Suprapubic skin (tissue), 4 donors: ENCODE measurements at places on chromosomes 12 and 14. TPM values are rescaled to one million over a fixed set of nuclear protein-coding genes. Genes with fewer than 3 reads are reported as not detected.

YBX3 gene
- total RNA-seq, result 832 TPM

TXNDC16 gene
- 7.7 TPM for total RNA-seq

FAR2 gene
- 41.8 TPM for total RNA-seq

CCDC92 gene
- total RNA-seq, result 9.9 TPM

GTF2H3 gene
- 22.2 TPM for total RNA-seq

RBMS2 gene
- total RNA-seq, result 30.2 TPM

CPM gene
- total RNA-seq, result 59.0 TPM

CLMN gene
- 7.3 TPM for total RNA-seq

- peaks cover 13% of the 10 kb centered on the region for H3K4me1 ChIP-seq
- peak within 1 kb of the TSS; percentile 43 for H3K4me3 ChIP-seq
- DNase-seq, result peak; percentile 76
- no peaks in the 10 kb centered on the region for H3K36me3 ChIP-seq
- peak within 1 kb of the TSS; percentile 90 for H3K27ac ChIP-seq
Measured at GRCh38 chr12:16347391-16348298, at the start of gene MGST1. MGST1 (plus strand) TSS chr12:16347645; CDS start chr12:16354253, 6,608 bp downstream.

GRCh38 chr12:114784526-114784925, 100.6 kb upstream of the TBX3 start:
- H3K4me1 ChIP-seq, result no peaks in the 10 kb centered on the region
- DNase-seq, result no peak
- H3K27me3 ChIP-seq, result no peaks in the 10 kb centered on the region
- H3K36me3 ChIP-seq, result no peaks in the 10 kb centered on the region
- no peak overlapping the region for H3K4me3 ChIP-seq

GRCh38 chr12:44972746-44973421, 78.0 kb downstream of the DBX2 start:
- no peaks in the 10 kb centered on the region for H3K4me1 ChIP-seq
- no peak for DNase-seq
- no peaks in the 10 kb centered on the region for H3K27me3 ChIP-seq
- H3K4me3 ChIP-seq, result no peak overlapping the region
- no peaks in the 10 kb centered on the region for H3K36me3 ChIP-seq
- H3K27ac ChIP-seq, result no peak overlapping the region

DNA sequence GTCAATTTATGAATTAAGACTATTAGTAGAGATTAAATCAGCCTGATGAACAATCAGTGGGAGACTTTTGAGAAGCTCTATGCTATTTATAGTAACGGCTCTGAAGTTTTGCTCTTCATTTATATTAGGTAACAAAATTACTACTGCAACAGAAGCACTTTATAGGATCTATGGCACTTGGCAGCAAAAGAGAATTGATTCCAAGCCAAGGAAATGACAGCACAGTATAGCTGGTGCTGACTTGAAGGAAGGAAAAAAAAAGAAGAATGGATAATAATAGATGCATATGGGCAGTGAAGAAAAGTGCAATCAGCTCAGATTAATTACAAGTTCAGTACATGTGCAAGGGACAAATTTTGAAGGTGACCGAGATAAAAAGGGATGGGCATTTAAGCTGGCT, 228.2 kb upstream of the PPFIA2 start:
- H3K36me3 ChIP-seq, result no peaks in the 10 kb centered on the region
- no peaks in the 10 kb centered on the region for H3K27me3 ChIP-seq
- DNase-seq, result no peak
- no peak overlapping the region for H3K4me3 ChIP-seq
- H3K27ac ChIP-seq, result no peak overlapping the region
- no peaks in the 10 kb centered on the region for H3K4me1 ChIP-seq

GRCh38 chr14:36502558-36503508, 17.2 kb downstream of the NKX2-1 start:
- DNase-seq, result no peak
- peaks cover 21% of the 10 kb centered on the region for H3K4me1 ChIP-seq
- peaks cover 100% of the 10 kb centered on the region for H3K27me3 ChIP-seq
- H3K4me3 ChIP-seq, result no peak overlapping the region

- no peaks in the 10 kb centered on the region for H3K27me3 ChIP-seq
- H3K36me3 ChIP-seq, result no peaks in the 10 kb centered on the region
- H3K4me1 ChIP-seq, result no peaks in the 10 kb centered on the region
- no peak for DNase-seq
Measured at GRCh38 chr12:104243551-104243950, 28.0 kb downstream of the TXNRD1 start.

DNA sequence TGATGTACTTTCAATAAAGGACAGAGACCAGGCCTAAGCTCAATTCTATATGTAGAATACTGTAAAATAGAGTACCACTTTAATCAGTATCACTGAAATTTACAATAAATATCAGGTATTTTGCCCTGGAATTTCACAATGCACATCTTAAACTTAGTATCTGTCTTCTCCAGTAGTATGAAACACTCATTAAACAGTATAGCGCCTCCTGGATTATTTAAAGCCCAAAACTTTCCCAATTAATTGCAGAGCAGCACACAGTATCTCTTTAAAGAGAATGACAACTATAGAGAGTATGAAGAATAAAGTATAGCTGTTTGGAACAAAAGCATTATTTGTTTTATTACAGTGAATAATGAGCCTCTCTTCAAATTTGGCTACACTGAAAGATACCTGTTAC, 80.2 kb downstream of the BHLHE41 start:
- no peaks in the 10 kb centered on the region for H3K36me3 ChIP-seq
- no peak for DNase-seq
- H3K27ac ChIP-seq, result no peak overlapping the region
- H3K4me1 ChIP-seq, result peaks cover 12% of the 10 kb centered on the region

DNA sequence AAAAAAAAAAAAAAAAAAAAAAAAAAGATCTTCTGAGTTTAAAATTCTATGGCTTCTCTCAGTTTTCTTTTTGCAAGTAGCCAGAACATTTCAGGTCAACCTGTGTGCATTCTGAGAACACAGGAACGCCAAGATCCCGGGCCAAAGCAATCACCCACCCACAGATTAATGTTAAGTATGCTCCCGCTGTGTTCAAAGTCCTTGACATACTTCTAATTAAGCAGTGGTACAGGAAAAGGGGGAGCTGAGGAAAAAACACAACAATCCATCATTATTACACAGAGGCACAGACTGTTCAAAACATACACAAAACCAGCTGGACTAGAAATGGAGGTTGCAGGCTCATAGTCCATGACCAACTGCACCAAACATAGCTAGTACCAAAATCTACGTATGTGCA, 2.8 kb downstream of the FBXO21 start:
- H3K4me1 ChIP-seq, result peaks cover 23% of the 10 kb centered on the region
- no peak overlapping the region for H3K27ac ChIP-seq
- peaks cover 34% of the 10 kb centered on the region for H3K36me3 ChIP-seq
- DNase-seq, result peak; percentile 32
- H3K4me3 ChIP-seq, result no peak overlapping the region
- no peaks in the 10 kb centered on the region for H3K27me3 ChIP-seq

DNA sequence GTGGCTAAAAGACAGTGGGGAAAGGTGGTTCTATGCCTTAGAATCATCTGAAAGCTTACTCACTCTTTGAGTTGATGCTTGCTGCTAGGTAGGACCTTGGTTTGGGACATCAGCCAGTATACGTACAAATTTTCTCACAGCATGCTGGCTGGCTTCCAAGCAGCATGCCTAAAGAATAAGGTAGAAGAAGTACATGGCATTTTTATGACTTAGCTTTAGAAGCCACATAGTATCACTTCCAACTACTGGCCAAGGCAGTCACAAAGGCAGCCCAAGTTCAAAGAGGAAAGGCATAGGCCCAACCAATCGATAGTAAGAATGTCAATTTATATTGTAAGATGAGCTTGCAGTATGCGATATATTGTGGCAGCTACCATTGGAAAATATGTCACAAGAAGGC, 284.2 kb upstream of the CAND1 start:
- peaks cover 3% of the 10 kb centered on the region for H3K4me1 ChIP-seq
- DNase-seq, result no peak
- no peaks in the 10 kb centered on the region for H3K36me3 ChIP-seq
- H3K4me3 ChIP-seq, result no peak overlapping the region
- no peak overlapping the region for H3K27ac ChIP-seq

GRCh38 chr12:95995238-95996031, 709 bp downstream of the HAL start:
- DNase-seq, result no peak
- no peaks in the 10 kb centered on the region for H3K27me3 ChIP-seq
- peak overlapping the region; percentile 78 for H3K27ac ChIP-seq
- peaks cover 7% of the 10 kb centered on the region for H3K4me1 ChIP-seq
- H3K4me3 ChIP-seq, result no peak overlapping the region

GRCh38 chr14:35551081-35551480, 17.1 kb downstream of the INSM2 start:
- no peaks in the 10 kb centered on the region for H3K27me3 ChIP-seq
- H3K4me3 ChIP-seq, result no peak overlapping the region
- no peaks in the 10 kb centered on the region for H3K36me3 ChIP-seq
- H3K27ac ChIP-seq, result no peak overlapping the region

DNA sequence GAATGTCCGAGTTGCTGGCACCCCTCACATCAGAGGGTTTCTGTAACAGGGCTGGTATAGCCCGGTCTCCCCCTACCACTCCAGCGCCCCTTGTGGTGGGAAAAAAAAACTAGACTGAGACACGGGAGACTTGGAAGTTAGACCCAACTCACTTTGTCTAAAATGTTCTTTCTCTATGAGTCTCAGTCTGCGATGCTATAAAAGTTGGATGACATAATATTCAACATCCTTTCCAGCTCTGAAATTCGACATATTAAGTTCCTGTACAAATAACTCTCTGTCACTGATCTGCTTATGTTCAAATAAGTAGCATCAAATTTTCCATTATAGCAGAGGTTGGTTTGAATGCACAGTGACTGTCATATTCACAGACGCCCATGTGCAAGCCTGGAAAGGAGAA, 25.7 kb upstream of the TC2N start:
- H3K36me3 ChIP-seq, result no peaks in the 10 kb centered on the region
- H3K27ac ChIP-seq, result no peak overlapping the region
- H3K27me3 ChIP-seq, result no peaks in the 10 kb centered on the region
- H3K4me3 ChIP-seq, result no peak overlapping the region
- no peak for DNase-seq

DNA sequence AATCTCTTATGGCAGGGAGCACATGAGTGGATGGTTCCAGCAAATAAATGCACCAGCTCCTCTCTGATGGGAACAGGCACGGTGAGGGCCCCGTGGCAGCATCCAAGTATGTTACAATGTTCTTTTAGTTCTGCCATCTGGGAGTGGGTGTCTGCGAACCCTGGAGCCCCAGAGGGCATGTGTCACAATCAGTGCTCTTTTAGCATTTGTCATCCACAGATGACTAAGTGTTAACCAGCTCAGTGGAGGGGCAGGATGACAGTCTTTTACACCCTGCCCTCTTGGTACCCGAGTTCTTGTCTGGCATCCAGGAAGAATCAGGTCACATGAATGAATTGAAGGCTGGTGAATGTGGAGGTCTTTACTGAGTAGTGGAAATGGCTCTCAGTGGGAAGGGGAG, 560.4 kb upstream of the FLRT2 start:
- H3K27me3 ChIP-seq, result no peaks in the 10 kb centered on the region
- DNase-seq, result no peak

GRCh38 chr12:112162241-112162790, 37.0 kb downstream of the TRAFD1 start:
- H3K36me3 ChIP-seq, result peaks cover 83% of the 10 kb centered on the region
- H3K4me1 ChIP-seq, result no peaks in the 10 kb centered on the region
- no peaks in the 10 kb centered on the region for H3K27me3 ChIP-seq
- no peak overlapping the region for H3K27ac ChIP-seq
- no peak overlapping the region for H3K4me3 ChIP-seq

GRCh38 chr14:44778604-44779003, 183.1 kb downstream of the KLHL28 start:
- H3K36me3 ChIP-seq, result no peaks in the 10 kb centered on the region
- DNase-seq, result no peak
- H3K27ac ChIP-seq, result no peak overlapping the region

GRCh38 chr12:3727877-3728632, 24.9 kb downstream of the CRACR2A start:
- no peaks in the 10 kb centered on the region for H3K36me3 ChIP-seq
- no peak overlapping the region for H3K27ac ChIP-seq
- peaks cover 4% of the 10 kb centered on the region for H3K4me1 ChIP-seq
- H3K27me3 ChIP-seq, result no peaks in the 10 kb centered on the region
- H3K4me3 ChIP-seq, result no peak overlapping the region

GRCh38 chr14:34983148-34983760, 462 bp downstream of the SRP54 start:
- no peak for DNase-seq
- H3K36me3 ChIP-seq, result no peaks in the 10 kb centered on the region
- H3K4me1 ChIP-seq, result peaks cover 45% of the 10 kb centered on the region
- H3K27ac ChIP-seq, result peak overlapping the region; percentile 97

- no peaks in the 10 kb centered on the region for H3K4me1 ChIP-seq
- H3K27ac ChIP-seq, result no peak overlapping the region
- H3K36me3 ChIP-seq, result no peaks in the 10 kb centered on the region
Measured at GRCh38 chr12:11545484-11546330, 103.8 kb upstream of the ETV6 start.

- H3K27me3 ChIP-seq, result no peaks in the 10 kb centered on the region
- H3K4me1 ChIP-seq, result no peaks in the 10 kb centered on the region
- no peak overlapping the region for H3K4me3 ChIP-seq
- no peak for DNase-seq
- H3K36me3 ChIP-seq, result no peaks in the 10 kb centered on the region
- no peak overlapping the region for H3K27ac ChIP-seq
Measured at GRCh38 chr14:83894568-83894967, 1635.4 kb upstream of the FLRT2 start.
